ENCODE measurements at places on chromosomes 11 and 22.

- no peak for DNase-seq
- no peaks in the 10 kb centered on the region for H3K27me3 ChIP-seq
- H3K4me3 ChIP-seq, result no peak overlapping the region
- H3K4me1 ChIP-seq, result no peaks in the 10 kb centered on the region
These were observed 140.7 kb downstream of the LUZP2 start for GRCh38 chr11:24637520-24637919.

GRCh38 chr11:62024936-62025486 is 57.6 kb upstream of the FTH1 start:
- no peak overlapping the region for H3K4me3 ChIP-seq
- H3K36me3 ChIP-seq, result no peaks in the 10 kb centered on the region
- H3K4me1 ChIP-seq, result no peaks in the 10 kb centered on the region
- H3K27ac ChIP-seq, result peak overlapping the region; percentile 71

- no peak overlapping the region for H3K27ac ChIP-seq
- no peaks in the 10 kb centered on the region for H3K36me3 ChIP-seq
- no peaks in the 10 kb centered on the region for H3K27me3 ChIP-seq
- no peak for DNase-seq
These were observed 6.7 kb downstream of the RAG1 start for GRCh38 chr11:36574486-36574885.

GRCh38 chr11:117986981-117987574 is 884 bp downstream of the IL10RA start:
- peaks cover 4% of the 10 kb centered on the region for H3K27me3 ChIP-seq
- H3K4me3 ChIP-seq, result peak overlapping the region; percentile 57
- no peaks in the 10 kb centered on the region for H3K4me1 ChIP-seq
- H3K36me3 ChIP-seq, result no peaks in the 10 kb centered on the region
- H3K27ac ChIP-seq, result peak overlapping the region; percentile 55

DNA sequence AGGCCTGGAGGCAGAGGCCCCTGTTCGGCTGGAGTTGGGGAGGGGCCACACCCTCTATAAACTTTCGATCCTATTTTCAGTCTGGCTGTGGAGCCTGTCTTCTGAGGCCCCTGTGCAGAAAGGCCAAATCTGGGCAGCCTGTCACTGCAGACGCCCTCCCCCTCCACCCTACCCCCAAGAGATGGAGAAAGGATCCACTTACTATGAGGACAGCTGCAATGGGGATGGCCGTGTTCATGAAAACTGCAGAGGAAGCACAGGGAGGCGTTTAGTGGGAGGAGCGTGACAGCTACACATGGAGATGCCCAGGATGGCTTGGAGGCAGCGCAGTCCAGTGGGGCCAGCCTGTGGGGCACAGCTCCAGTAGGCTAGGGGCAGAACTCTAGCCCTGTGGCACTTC is 43.5 kb upstream of the KCNJ11 start:
- H3K4me3 ChIP-seq, result no peak overlapping the region
- H3K36me3 ChIP-seq, result no peaks in the 10 kb centered on the region
- no peak overlapping the region for H3K27ac ChIP-seq
- H3K27me3 ChIP-seq, result no peaks in the 10 kb centered on the region
- no peak for DNase-seq

- DNase-seq, result no peak
- H3K4me3 ChIP-seq, result no peak overlapping the region
- H3K36me3 ChIP-seq, result peaks cover 11% of the 10 kb centered on the region
- H3K27me3 ChIP-seq, result no peaks in the 10 kb centered on the region
These were observed 6.6 kb downstream of the PHF5A start for GRCh38 chr22:41461901-41462300.

DNA sequence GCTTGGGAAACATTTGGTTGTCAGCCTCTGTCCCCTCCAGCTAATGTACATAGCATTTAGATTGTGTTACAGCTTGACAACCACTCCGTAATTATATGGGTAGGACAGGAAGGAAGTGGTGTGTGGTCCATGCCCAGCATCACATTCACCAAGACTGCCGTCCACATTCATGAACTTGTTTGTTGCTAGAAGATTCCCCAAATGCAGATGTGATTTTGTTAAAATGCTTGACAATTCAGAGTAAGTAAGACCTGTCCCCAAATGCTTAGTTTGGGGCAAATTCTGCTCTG is 1482.7 kb downstream of the TBC1D22A start:
- no peaks in the 10 kb centered on the region for H3K4me1 ChIP-seq
- no peak overlapping the region for H3K4me3 ChIP-seq
- DNase-seq, result no peak
- H3K36me3 ChIP-seq, result no peaks in the 10 kb centered on the region
- no peaks in the 10 kb centered on the region for H3K27me3 ChIP-seq
- no peak overlapping the region for H3K27ac ChIP-seq

DNA sequence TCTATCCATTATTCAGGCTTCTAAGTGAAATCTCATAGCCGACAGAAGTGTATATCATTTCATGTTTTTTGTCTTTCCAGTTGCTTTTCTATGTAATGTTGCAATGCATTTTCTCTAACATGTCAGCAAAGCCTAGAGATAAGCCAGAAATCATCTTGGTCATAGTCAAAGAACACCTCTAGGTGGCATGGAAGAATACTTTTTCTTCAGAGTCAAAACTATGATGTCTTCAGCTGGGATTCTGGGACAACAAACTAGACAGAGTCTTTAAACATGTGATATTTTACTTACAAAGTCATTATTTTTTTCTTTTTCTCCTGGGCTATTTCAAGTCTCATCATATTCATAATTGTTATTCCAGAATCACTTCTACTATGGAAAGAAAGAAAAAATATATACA is 4.4 kb downstream of the GAS2 start:
- H3K4me3 ChIP-seq, result no peak overlapping the region
- no peaks in the 10 kb centered on the region for H3K36me3 ChIP-seq
- no peaks in the 10 kb centered on the region for H3K4me1 ChIP-seq
- H3K27me3 ChIP-seq, result peaks cover 21% of the 10 kb centered on the region

GRCh38 chr22:28441720-28442263 is 237.8 kb downstream of the TTC28 start:
- no peak for DNase-seq
- peak overlapping the region; percentile 78 for H3K27ac ChIP-seq
- H3K4me3 ChIP-seq, result peak overlapping the region; percentile 80
- no peaks in the 10 kb centered on the region for H3K4me1 ChIP-seq
- H3K36me3 ChIP-seq, result no peaks in the 10 kb centered on the region
- no peaks in the 10 kb centered on the region for H3K27me3 ChIP-seq

DNA sequence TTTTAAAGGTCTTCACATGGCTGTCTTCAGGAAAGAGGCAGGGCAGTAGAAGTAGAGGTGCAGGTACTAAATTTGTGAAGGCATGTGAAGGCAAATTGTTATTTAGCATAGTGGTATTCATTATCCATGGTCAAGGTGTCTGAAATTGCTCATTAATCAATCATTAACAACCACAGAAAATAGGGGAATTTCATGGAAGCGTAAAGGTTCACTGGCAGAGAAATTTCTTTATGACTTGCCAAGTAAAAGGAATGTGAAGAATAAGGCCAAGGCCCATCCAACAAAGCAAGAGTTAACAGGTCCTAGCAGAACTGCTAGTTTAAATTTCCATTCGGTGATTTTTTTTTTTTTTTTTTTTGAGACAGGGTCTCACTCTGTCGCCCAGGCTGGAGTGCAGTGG is 59.0 kb downstream of the RSF1 start:
- no peak for DNase-seq
- no peak overlapping the region for H3K27ac ChIP-seq
- H3K4me1 ChIP-seq, result no peaks in the 10 kb centered on the region

DNA sequence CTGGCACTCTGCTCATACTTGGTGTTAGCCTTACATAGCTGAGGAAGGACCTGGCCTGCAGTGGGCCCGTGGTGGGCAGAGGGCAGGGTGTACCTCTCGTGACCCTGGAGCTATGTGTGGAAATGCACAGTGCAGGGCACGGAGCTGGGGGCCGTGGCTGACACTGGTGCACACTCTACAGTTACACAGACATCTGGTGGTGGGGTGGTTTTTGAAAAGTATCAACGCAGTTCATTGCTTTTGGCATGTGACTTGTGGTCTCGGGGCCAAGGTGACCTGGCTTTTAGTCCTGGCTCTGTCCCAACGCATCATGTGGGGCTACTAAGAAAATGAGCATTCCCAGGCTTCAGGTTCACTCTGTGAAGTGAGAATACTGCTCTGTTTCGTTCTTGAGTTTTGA is 553.6 kb downstream of the NTM start:
- no peaks in the 10 kb centered on the region for H3K4me1 ChIP-seq
- no peak for DNase-seq
- no peak overlapping the region for H3K27ac ChIP-seq
- no peaks in the 10 kb centered on the region for H3K36me3 ChIP-seq
